ENCODE measurements at places on chromosomes 5 and 9. TPM values are rescaled to one million over a fixed set of nuclear protein-coding genes. Genes with fewer than 3 reads are reported as not detected.

DNA sequence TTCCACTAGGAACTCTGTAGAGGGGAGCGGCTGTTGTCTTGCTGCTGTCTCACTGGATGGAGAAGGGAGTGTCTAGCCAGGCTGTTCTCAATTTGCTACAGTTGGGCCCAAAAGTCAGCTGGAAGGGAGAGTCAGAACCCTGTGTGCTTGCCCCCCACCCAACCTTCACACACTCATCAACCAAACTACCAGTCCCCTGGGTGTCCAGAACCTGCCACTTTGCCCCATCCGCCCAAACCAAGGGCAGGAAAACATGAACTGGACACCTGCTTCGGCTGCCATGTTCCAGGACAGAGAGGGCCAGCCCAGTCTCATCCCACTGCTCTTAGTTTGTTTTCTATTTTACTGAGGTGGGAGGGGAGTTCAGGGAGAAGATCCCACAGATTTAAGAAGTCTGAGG is 82.1 kb downstream of the S1PR3 start:
- no peak overlapping the region for H3K4me3 ChIP-seq
- H3K36me3 ChIP-seq = no peaks in the 10 kb centered on the region
- H3K27ac ChIP-seq = no peak overlapping the region
- DNase-seq = no peak
- peaks cover 11% of the 10 kb centered on the region for H3K27me3 ChIP-seq

DNA sequence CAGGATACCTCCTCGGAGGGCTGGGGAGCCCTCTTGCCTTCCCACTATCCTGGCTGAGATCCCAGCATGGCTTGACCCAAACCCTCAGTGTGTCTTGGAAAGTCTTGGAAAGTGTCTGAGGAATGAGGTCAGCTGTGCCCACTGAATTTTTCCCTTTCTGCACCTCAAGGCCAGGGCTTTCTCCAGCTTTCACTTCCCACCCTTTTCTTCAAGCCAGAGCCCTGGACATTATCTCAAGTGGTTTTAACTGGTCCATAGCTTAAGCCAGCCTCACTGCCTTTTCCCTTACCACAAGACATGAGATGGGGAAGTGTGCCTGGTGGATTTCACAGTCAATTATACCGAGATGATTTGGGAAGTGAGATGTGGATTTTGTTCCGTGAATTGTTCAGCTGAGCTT is 35.7 kb upstream of the LHX2 start:
- H3K4me1 ChIP-seq = no peaks in the 10 kb centered on the region
- H3K36me3 ChIP-seq = no peaks in the 10 kb centered on the region
- H3K27ac ChIP-seq = no peak overlapping the region

GRCh38 chr9:34072868-34073590 is 24.3 kb upstream of the UBAP2 start:
- no peaks in the 10 kb centered on the region for H3K27me3 ChIP-seq
- H3K27ac ChIP-seq = peak overlapping the region; percentile 98
- H3K4me1 ChIP-seq = peaks cover 29% of the 10 kb centered on the region
- DNase-seq = no peak

IFNA13 gene
- not detected for total RNA-seq

- no peaks in the 10 kb centered on the region for H3K27me3 ChIP-seq
- peaks cover 7% of the 10 kb centered on the region for H3K36me3 ChIP-seq
- no peak overlapping the region for H3K4me3 ChIP-seq
Measured at GRCh38 chr5:55636683-55637082, 75.4 kb downstream of the SLC38A9 start.

GRCh38 chr5:6397536-6398269 is 19.4 kb upstream of the MED10 start:
- peaks cover 23% of the 10 kb centered on the region for H3K27me3 ChIP-seq
- H3K4me3 ChIP-seq = no peak overlapping the region
- no peaks in the 10 kb centered on the region for H3K36me3 ChIP-seq

GRCh38 chr5:133249593-133249992 is 197.8 kb downstream of the HSPA4 start:
- no peaks in the 10 kb centered on the region for H3K27me3 ChIP-seq
- H3K36me3 ChIP-seq = no peaks in the 10 kb centered on the region
- DNase-seq = no peak
- H3K27ac ChIP-seq = no peak overlapping the region
- H3K4me3 ChIP-seq = no peak overlapping the region
- H3K4me1 ChIP-seq = no peaks in the 10 kb centered on the region

GPR151 gene
- total RNA-seq = not detected

- peaks cover 41% of the 10 kb centered on the region for H3K4me1 ChIP-seq
- no peak for DNase-seq
- H3K27ac ChIP-seq = no peak overlapping the region
- no peaks in the 10 kb centered on the region for H3K27me3 ChIP-seq
- no peak overlapping the region for H3K4me3 ChIP-seq
Measured at GRCh38 chr5:1103505-1104326, 8.1 kb downstream of the SLC12A7 start.

GRCh38 chr5:143693651-143694252 is 118.2 kb upstream of the HMHB1 start:
- H3K4me3 ChIP-seq = no peak overlapping the region
- peaks cover 18% of the 10 kb centered on the region for H3K4me1 ChIP-seq
- DNase-seq = no peak

SPATA31C1 gene
- total RNA-seq = not detected

DNA sequence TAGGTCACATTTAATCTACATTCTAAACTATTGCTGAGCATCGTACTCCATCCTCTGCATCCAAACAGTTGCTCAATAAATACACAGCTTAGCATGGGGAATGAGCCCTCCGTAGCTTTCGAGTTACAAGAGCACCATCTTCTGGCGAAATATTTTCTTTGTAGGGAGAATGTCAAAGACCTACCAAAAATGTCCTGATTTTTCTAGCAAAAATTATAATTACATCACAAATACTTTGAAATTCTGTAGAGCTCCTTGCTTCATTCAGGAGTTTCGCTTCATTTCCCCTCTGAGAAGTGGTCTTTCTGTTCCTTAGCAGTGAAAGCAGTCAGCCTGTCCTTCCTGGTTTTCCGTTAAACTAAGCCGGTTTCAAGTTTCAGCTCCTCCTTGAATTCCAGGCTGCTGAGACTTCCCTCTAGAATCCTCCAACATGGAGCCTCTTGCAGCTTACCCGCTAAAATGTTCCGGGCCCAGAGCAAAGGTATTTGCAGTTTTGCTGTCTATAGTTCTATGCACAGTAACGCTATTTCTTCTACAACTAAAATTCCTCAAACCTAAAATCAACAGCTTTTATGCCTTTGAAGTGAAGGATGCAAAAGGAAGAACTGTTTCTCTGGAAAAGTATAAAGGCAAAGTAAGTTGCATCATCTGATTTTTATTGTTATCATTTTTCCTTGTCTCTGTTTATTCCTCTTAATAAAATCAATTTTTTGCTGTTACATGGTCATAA is at the start of gene GPX8:
Gene GPX8, plus strand, starts transcription at position 409 of the 730 bp plus-strand sequence. Its CDS starts 22 bp downstream, at position 431.
- H3K4me3 ChIP-seq = peak within 1 kb of the TSS; percentile 88
- H3K36me3 ChIP-seq = peaks cover 5% of the 10 kb centered on the region
- peaks cover under 1% of the 10 kb centered on the region for H3K27me3 ChIP-seq
- H3K27ac ChIP-seq = peak within 1 kb of the TSS; percentile 90
- H3K4me1 ChIP-seq = peaks cover 7% of the 10 kb centered on the region

INSL6 gene
- not detected for total RNA-seq

ZCCHC10 gene
- total RNA-seq = 23.1 TPM

C9orf50 gene
- 0.27 TPM for total RNA-seq
